ENCODE measurements at places on chromosomes 5 and 9. TPM values are rescaled to one million over a fixed set of nuclear protein-coding genes. Genes with fewer than 3 reads are reported as not detected.

DNA sequence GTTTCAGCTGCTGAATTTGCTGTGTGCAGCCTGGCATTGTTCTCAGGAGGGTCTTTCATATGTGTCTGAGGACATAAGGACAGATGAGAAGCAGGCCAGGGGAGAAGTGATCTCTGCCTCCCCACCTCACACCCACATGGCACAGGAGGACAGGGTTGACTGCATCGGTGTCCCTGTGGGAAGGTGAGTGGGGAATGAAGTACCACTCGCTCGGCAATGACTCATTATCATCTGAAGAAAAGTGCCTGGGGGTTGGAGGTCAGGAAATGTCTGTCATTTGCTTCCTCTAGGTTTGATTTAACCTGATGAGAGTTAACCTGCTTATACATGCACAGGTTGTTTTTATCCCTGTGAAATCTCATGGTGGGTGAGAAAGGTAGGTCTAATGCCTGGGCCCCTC, 195.0 kb downstream of the GADD45G start:
- H3K27me3 ChIP-seq = peaks cover 13% of the 10 kb centered on the region
- no peaks in the 10 kb centered on the region for H3K36me3 ChIP-seq
- no peak overlapping the region for H3K4me3 ChIP-seq
- peaks cover 14% of the 10 kb centered on the region for H3K4me1 ChIP-seq
- no peak for DNase-seq

DNA sequence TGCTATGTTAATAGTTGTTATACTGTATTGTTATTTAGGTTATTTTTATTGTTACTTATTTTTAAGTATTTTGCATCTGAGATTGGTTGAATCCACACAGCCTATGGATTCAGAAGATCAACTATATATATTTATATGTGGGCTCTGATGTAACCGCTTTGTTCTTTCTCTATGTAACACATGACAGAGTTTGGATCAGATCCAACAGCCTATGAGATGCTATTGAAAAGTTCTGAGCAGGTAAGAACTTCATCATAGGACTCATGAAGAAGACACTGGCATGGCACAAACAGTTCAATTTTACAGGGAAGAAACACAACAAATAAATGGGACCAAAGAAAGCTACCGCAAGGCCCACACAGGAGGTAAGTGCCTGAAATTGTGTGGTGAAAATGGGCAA, 93.4 kb downstream of the GNAQ start:
- no peak for DNase-seq
- peaks cover 33% of the 10 kb centered on the region for H3K4me1 ChIP-seq
- no peak overlapping the region for H3K27ac ChIP-seq
- no peaks in the 10 kb centered on the region for H3K27me3 ChIP-seq
- peaks cover 21% of the 10 kb centered on the region for H3K36me3 ChIP-seq

ENTPD2 gene
- total RNA-seq = not detected

DNA sequence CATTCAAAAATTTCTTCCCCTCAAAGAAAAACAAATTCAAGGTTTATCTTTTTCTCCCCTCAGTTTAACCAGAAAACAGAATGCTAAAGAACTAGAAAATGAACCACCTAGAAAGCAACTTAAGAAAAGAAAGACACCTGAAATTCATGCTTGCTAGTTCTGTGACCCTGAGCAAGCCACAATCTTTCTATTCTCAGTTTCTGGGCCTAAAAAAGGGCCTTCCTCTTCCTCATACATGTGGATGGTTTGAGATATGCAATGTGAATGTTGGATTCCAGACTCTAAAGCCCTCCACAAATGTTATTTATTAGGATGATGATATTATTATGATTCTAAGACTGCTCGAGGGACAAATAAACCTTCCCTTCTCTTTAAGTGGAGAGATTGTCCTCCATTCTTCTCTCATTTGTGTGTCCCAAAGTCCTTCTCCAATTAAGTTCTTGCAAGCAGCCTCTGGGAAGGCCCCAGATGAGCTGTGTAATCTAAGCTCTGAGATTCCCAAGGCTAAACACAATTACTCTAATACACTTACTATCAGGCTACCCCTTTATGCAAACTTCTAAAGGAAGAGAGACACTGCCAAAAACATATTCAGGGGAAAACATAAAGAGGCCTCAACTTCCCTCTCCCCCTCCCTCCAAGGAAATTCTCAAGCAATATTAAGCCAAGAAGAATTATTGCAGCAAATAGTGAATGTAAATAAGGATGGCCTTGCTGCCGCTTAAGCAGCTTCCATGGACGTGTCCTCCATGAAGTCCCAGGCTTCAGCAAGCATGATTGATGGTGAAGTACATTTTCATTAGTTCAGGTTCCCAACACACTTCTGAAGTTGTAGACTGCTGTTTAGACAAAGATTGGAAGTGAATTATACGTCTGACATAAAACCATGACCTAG, 80.2 kb downstream of the PRKACG start:
- H3K27me3 ChIP-seq = peaks cover 1% of the 10 kb centered on the region
- H3K4me1 ChIP-seq = peaks cover 41% of the 10 kb centered on the region
- peak overlapping the region; percentile 30 for H3K4me3 ChIP-seq
- peaks cover 62% of the 10 kb centered on the region for H3K36me3 ChIP-seq
- no peak for DNase-seq

F2RL1 gene
- total RNA-seq = 0.09 TPM

GRCh38 chr9:33472171-33472880, 1.4 kb downstream of the NOL6 start:
- H3K27me3 ChIP-seq = no peaks in the 10 kb centered on the region
- no peak for DNase-seq
- peaks cover 55% of the 10 kb centered on the region for H3K36me3 ChIP-seq
- peak overlapping the region; percentile 98 for H3K4me3 ChIP-seq
- no peak overlapping the region for H3K27ac ChIP-seq
- H3K4me1 ChIP-seq = peaks cover 21% of the 10 kb centered on the region

VCAN gene
- total RNA-seq = not detected

GRCh38 chr5:127506616-127507015, 10.8 kb upstream of the PRRC1 start:
- no peak overlapping the region for H3K4me3 ChIP-seq
- H3K27me3 ChIP-seq = peaks cover 43% of the 10 kb centered on the region
- no peak for DNase-seq
- H3K27ac ChIP-seq = no peak overlapping the region
- no peaks in the 10 kb centered on the region for H3K36me3 ChIP-seq

DNA sequence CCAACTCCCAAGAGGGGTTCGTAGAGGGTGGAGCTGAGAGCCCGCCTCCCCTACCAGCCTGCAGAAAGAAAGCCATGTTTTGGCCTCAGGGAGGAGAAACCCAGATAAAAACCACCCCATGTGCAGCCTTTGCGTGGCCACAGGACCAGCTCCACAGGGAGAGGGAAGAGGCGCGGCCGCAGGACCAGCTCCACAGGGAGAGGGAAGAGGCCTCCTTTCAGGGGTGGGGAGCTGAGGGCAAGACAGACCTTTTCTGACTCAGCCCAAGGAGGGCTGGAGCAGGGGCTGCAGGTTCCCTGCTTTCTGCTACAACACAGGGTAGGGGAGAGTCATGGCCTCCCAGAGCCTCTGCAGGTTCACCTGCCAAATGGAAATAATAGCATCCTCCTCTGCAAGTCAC, 37.6 kb upstream of the KCNMB1 start:
- no peak overlapping the region for H3K4me3 ChIP-seq
- peaks cover 22% of the 10 kb centered on the region for H3K27me3 ChIP-seq
- no peak for DNase-seq
- no peaks in the 10 kb centered on the region for H3K36me3 ChIP-seq
- H3K27ac ChIP-seq = no peak overlapping the region

ORM1 gene
- not detected for total RNA-seq

PTGER4 gene
- 30.4 TPM for total RNA-seq

DNA sequence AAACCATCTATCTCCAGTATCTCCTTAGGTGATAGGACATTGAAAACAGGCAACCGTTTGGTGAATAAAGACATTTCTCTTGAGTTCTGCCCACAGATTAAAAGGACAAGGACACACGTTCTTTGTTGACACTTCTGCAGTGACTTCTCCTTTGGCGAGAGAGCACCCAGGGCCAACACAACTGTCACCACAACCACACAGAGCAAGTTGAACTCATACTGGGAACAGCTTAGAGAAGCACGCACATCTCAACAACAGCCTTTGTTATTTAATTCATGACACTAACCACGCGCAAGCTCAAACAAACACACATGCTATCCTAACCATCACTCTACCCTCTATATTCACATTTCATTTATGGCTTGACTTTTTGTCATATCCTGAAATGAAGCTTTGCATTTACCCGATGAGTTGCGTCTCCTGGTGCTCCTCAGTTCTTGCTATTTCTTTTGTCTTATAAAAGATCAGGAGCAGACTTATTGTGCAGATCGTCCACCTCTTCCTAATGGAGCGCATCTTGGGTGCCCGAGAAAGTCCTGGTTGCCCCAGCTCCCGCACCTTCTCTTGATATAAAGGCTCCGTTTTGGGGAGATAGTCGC, 543 bp downstream of the ST8SIA4 start:
- DNase-seq = peak; percentile 27
- no peaks in the 10 kb centered on the region for H3K27me3 ChIP-seq
- H3K4me1 ChIP-seq = peaks cover 42% of the 10 kb centered on the region
- peak overlapping the region; percentile 97 for H3K4me3 ChIP-seq

DNA sequence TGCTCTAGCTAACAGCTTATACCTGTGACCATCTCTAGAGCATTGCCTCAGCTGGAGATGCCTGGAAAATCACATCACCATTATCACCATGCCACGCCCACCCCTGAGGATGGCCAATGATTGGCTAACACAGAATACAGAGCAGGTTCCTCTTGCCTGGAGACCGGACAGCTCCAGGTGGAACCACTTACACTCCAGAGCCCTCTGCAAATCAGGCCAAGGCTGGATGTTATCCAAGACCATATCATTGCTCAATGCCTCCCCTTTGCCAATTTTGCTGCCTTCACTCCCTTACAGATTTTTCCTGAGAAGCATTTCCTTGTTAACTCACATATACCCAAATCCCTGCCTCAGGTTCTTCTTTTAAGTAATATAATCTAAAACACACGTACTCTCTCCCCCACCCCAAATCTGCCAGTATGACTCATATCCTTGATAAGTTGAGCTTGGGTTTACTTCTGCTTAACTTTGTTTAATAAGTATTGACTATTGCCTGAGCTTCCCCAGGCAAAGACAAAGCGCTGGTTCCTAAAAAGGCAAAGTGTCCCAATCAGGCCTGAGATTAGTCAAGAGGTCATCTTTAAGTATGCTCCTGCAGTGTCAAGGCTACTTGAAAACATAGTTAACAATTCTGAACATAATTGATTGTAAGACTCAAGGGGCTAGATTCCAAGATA, 309.6 kb downstream of the EPB41L4A start:
- H3K36me3 ChIP-seq = no peaks in the 10 kb centered on the region
- no peak overlapping the region for H3K27ac ChIP-seq
- peaks cover 1% of the 10 kb centered on the region for H3K4me1 ChIP-seq
- no peak overlapping the region for H3K4me3 ChIP-seq

ADAMTS16 gene
- total RNA-seq = not detected

- no peak overlapping the region for H3K27ac ChIP-seq
- DNase-seq = no peak
- H3K27me3 ChIP-seq = peaks cover 9% of the 10 kb centered on the region
- H3K36me3 ChIP-seq = no peaks in the 10 kb centered on the region
These were observed 19.1 kb upstream of the FOXB2 start for GRCh38 chr9:77000330-77000729.

SLC38A9 gene
- 19.3 TPM for total RNA-seq

- H3K36me3 ChIP-seq = no peaks in the 10 kb centered on the region
- peaks cover 9% of the 10 kb centered on the region for H3K27me3 ChIP-seq
- no peaks in the 10 kb centered on the region for H3K4me1 ChIP-seq
- H3K27ac ChIP-seq = no peak overlapping the region
These were observed 12.1 kb upstream of the RCL1 start for GRCh38 chr9:4780651-4781050.

DNA sequence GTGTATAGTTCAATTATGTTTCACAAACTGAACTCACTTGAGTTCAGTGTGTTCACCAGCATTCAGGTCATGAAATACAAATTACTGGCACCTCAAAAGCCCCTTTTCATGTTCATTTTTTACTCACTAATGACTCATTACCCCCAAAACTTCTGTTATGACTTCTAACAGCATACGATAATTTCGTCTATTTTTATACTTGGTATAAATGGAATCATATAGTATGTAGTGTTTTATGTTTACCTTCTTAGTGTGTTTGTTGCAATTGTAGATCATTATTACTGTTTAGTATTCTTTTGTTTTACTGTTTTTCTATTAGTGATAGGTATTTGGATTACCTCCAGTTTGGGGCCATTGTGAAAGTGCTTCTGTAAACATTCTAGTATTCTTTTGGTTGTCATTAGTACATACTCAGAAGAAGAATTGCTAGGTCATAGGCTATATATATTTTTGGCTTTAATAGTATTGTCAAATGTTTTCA, 33.4 kb downstream of the DDX4 start:
- DNase-seq = no peak
- peaks cover 3% of the 10 kb centered on the region for H3K27me3 ChIP-seq
- no peak overlapping the region for H3K4me3 ChIP-seq

DNA sequence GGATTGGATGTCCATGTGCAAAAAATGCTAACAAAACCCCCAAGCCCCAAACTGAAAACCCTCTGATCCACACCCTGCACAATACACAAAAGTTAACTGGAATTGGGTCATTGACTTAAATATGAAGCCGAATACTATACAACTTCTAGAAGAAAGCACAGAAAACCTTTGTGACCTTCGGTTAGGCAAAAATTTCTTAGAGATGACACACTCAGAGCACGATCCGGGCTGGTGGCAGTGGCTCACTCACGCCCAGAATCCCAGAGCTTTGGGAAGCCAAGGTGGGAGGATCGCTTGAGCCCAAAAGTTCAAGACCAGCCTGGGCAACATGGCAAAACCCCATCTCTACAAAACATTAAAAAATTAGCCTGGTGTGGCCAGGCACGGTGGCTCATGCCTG, 1.8 kb upstream of the DIPK1B start:
- H3K4me1 ChIP-seq = no peaks in the 10 kb centered on the region
- DNase-seq = no peak
- H3K4me3 ChIP-seq = no peak overlapping the region
- peaks cover 24% of the 10 kb centered on the region for H3K27me3 ChIP-seq
- no peak overlapping the region for H3K27ac ChIP-seq

DNA sequence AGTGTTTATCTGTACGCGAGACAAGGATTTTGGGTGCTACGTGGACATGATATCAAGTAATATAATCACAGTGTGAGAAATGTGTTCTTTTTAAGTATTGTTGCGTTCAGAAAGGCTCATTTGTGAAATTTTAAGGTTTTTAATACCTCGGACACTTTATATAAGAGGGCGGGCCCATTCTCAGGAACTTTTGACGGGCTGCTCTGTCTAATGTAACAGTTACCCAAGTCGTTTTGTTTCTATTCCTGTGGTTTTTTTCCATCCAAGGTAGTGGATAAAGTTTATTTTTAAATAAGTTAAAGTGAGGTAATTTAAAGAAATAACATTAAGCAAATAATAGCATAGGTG, 525 bp downstream of the SRP19 start:
- peak overlapping the region; percentile 94 for H3K4me3 ChIP-seq
- DNase-seq = no peak
- H3K4me1 ChIP-seq = peaks cover 38% of the 10 kb centered on the region
- H3K36me3 ChIP-seq = peaks cover 41% of the 10 kb centered on the region
- no peaks in the 10 kb centered on the region for H3K27me3 ChIP-seq

TAF11L13 gene
- total RNA-seq = not detected

DNA sequence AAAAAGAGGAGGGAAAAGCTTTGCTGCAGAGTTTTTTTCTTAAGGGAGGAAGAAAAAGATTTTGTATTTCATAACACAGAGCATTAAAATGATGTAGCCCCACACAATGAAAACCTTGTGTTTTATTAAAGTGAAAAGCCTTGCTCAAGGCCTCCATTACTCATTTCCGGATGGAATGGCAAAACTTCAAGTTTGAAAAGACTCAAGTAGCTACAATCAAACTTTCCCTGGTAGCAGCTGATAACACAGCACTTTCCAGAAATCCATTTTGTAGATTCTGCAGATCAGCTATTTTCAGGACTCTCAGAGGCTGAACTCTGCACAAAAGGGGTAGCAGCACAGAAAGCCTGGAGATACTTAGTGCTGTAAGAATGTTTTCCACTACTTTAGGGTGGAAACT, 374.8 kb downstream of the NFIB start:
- H3K4me1 ChIP-seq = no peaks in the 10 kb centered on the region
- no peak overlapping the region for H3K27ac ChIP-seq
- no peaks in the 10 kb centered on the region for H3K36me3 ChIP-seq
- no peak for DNase-seq

Data from activated T-helper 2 cell treated with anti-CD3 and anti-CD28 coated beads, Interferon-gamma antibody, Interleukin-2, Interleukin-4, amounts not matched to agents 10 μg/mL and 5 μg/mL and 100 μg/mL, durations not matched to agents 14 hours and 24 hours and 36 hours (primary cell).